Osteoblast (primary cell): ENCODE measurements at places on chromosomes 3 and 15.
A peak's percentile ranks its signal among the peaks of the same experiment; 100 is the strongest.

DNA sequence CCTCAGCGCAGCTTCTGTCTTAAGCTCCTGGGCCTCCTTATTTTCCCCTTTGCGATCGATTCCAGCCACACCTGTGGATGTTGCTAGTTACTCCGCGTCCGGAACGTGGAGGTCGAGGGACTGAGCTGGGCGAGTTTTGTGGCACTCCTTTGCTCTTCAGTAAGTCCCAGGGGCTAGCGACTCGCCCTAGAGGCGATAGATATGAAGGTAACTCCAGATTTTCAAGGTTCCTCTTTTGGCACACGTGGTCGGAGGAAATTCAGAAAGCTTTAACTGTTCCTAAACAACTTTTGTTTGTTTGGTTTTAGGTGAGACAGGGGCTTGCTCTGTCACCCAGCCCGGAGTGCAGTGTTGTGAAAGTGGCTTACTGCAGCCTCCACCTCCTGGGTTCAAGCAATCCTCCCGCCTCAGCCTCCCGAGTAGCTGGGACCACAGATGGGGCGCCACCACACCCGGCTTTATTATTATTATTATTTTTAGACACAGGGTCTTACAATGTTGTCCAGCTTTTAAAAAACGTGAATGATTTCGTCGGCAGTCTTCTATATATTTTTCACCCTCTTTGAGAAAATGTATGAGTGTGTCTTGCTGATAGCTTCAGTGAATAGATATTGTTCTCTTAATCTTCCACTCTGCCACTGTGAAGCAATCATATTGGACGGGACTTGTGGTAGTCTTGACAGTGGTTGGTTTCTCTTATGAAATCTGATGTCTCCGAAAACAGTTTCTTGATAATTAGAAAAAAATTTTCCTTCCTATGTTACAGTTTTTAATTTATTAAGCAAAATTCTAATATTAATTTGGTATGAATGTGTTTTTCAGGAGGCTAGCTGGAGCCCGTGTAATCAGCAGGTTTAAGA lies 785 bp downstream of the MFSD1 start:
- DNase-seq: no peak

GRCh38 chr15:38696109-38696727 lies 131.6 kb upstream of the RASGRP1 start:
- peak; percentile 78 for DNase-seq

DNA sequence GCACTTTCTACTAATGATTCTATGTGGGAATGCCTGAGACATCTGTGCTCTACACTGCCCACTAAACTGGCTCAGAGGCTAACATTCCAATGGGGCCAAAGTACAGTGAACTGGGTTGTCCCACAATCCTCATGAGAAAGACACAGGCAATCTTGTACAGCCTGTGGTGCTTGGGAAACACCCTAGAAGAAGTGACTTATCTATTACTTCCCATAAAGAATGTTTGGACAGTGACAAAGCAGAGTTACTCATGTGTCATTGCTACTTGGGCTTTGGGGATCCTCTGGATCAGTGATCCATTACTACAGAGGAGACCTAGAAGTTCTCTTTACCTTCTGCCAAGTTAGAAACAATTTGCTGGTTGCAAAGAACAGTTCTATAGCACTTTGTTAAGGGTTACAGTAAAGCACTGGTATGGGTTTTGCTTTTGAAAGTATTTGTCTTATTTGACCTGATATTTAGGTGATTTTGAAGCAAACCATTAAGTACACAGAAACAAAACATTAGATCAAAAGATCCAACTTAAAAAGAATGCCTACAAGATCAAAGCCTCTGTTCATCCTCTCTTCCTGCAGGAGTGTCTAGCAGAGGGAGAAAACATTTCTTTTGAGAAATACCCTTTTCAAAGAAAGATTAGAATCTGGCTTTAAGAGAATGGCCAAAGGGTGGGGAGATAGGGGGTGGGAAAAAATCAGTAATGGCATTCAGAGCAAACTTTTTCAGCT lies 75.8 kb downstream of the CTNNB1 start:
- peak; percentile 89 for DNase-seq

- peak; percentile 97 for DNase-seq
These were observed 3.9 kb upstream of the CCDC9B start for GRCh38 chr15:40344631-40345120.

- peak; percentile 49 for DNase-seq
These were observed 3.6 kb downstream of the HGD start for GRCh38 chr3:120678331-120678947.

DNA sequence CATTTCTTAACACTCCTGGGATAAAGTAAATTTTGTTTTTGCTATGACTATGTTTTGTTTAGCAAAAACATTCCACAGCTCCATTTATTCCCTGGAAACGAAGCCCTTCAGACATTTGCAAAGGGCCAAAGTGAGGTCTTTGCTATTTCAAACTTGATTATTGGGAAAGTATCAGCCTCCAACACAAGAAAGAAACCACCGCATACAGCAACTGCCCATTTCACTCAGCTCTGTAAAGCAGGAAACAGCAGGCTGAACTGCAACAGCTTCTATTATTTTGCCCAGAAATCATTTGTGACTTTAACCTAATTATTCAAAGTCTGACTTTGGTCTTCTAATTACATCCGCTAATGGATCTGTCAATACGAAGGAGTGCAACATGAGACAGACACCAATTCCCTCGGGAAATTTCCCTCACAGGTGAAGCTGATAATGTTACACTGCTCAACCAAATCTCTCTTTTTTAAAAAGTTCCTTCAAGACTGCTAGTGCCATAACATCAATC lies 72.1 kb downstream of the RFTN1 start:
- DNase-seq: no peak

DNA sequence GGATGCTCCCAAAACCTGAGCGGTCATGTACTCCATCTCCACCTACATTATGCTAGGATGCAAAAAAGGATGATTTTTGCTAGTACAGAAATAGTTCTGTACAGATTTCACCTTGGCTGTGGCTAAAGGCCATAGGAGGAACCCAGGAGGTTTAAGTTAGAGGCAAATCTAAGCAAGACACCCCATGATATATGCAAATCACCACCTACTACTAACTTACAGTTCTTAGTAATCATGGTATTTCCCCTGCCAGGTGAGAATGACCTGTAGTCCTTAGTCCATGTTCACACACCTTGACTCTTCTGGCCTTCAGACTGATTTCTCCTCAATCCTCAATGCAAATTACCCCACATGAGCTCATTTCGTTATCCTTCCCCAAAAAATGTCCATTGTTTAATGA lies 154.2 kb downstream of the IMPG2 start:
- no peak for DNase-seq
